ENCODE measurements at places on chromosomes 6 and 20.

DNA sequence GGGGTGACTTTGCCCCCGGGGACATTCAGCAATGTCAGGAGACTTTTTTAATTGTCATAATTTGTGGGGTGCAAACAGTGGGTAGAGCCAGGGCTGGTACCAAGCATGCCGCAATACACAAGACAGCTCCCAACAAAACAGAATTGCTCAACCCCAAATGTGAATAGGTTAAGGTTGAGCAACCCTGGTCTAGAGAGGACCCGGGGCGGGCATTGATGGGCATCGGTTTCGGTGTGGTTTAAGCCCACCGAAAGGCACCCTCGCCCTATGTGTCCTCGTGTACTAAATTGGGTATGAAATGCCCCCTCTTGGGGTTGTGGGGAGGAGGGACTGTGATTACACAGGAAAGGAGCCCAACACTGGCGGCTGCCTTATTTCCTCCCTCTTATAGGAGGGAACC lies 36.0 kb downstream of the KIAA1755 start:
- DNase-seq = no peak

GRCh38 chr6:14443629-14444268 lies 326.2 kb downstream of the CD83 start:
- no peak for DNase-seq

DNA sequence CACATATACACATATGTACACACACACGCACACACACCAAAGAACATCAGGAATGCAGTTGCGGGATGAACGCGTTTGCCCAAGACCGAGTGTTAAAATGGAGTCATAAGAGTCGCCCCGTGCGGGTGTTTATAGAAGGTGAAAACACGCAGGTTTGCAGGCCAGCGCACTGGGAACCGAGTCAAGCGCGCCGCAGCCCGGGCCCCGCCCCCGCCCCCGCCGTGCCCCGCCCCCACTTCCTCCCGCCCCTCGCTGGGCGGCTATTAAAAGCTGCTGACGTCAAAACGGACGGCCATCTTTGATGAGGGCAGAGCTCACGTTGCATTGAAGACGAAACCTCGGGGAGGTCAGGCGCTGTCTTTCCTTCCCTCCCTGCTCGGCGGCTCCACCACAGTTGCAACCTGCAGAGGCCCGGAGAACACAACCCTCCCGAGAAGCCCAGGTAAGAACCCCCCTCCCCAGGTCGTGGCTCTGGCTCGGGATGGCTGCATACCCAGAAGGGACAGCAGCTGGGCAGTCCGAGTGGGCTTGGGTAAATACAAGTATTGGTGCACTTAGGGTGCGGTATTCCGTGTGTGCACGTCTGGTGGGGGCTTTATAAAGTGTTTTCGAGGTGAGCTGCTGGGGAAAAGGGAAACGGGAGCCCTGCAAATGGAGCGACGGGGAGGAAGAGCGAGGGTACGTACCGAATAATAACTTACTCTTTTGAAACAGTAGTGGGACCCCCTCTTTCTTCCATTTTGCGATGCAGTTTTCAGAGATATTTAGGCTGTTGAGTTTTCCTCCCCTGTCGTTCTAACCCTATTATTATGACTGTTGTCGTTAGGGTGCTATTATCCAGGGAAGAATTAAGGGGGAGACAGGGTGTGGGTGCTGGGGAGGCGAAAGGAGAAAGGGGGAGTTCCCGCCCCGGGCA lies at the start of gene SNAP25:
TSS of gene SNAP25 (plus strand) at position 295 of the 916 bp plus-strand sequence. CDS start 56,662 bp downstream, outside the sequence.
- DNase-seq = peak; percentile 88

- no peak for DNase-seq
Measured at GRCh38 chr6:122389704-122390372, 9.6 kb upstream of the HSF2 start.

DNA sequence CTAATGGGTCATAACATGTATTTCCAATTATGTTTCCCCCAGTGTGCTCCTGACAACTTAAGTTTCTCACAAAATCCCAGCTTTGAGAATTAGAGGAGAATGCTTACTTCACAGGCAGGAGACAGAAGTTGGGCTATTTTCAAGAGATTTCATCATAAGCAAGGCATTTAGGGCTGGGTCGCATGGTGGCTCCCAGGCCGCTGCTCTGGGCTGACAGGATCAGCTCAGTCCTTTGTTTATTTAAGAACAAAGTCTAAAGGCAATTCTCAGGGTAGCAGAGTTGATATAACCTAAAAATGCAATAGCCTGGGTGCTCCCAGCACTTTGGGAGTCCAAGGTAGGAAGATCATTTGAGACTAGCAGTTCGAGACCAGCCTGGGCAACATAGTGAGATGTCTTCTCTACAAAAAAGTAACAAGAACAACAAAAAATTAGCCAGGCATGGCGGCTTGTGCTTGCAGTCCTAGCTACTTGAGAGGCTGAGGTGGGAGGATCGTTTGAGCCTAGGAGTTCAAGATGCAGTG lies 10.9 kb downstream of the FOXQ1 start:
- DNase-seq = no peak

DNA sequence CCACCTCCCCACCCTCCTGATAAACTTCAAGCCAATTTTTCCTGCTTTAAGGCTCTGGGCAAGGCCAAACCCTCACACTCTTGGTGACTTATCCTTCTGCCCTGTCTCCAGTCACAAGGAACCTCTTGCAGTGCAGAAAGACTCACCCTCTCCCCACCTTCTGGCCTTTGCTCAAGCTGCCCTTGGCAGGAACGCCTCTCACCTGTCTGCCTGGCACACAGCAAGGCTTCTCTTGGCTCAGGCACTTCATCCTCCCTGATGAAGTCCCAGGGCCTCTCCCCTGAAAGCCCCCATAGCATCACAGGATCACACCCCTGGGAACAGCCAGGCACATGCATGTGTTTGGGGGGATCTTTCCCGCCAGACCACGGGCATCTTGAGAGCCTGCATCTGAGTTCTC lies 68.8 kb upstream of the NNAT start:
- DNase-seq = no peak

- no peak for DNase-seq
Measured at GRCh38 chr6:152188011-152188410, 380.5 kb downstream of the ESR1 start.

GRCh38 chr6:56026455-56027180 lies 151.2 kb upstream of the BMP5 start:
- no peak for DNase-seq

- no peak for DNase-seq
Measured at GRCh38 chr6:11634948-11635347, 97.4 kb downstream of the TMEM170B start.

DNA sequence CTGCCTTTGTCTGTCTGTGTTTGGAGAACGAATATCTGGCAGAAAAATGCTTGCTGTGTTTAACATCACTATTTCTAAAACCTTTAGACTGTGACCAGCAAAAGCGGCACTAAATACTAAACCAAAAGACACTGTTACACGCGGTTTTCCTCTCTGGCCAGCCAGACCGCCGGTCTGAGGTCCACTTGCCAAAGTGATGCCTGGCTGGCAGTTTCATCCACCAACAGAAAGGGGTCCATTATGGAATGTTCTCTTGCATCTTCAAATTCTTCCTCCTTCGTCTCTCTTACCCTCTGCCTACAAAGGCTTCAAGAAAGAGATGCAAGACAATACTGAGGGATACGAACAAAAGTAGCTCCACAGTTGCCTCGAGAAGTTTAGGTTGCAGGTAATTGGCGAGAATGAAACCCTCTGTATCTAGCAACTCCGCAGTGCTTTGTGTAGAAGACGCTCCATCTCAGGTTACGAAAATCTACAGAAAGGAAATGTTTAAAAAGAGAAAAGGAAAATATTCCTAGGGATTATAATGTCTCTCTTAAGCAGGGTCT lies 176.6 kb downstream of the TRIM27 start:
- DNase-seq = no peak

DNA sequence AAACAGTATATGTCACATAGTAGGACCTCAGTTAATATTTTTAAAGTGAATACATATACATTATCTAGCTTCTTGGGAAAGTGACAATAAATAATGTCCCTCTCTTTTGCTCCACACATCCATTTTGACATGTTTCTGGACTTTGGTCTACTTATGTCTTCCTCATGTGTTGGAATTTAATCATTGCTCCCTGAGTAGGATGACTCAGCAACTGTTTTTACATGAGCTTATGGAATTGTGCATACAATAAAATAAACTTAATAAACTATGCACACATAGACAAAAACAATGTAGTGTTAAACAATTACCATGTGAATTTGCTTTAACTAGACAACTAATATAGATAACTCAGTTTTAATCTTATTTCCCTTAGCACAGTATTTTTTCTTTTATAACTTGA lies 503.8 kb downstream of the TFAP2B start:
- no peak for DNase-seq

GRCh38 chr6:2993755-2994317 lies 5.9 kb upstream of the NQO2 start:
- DNase-seq = no peak

DNA sequence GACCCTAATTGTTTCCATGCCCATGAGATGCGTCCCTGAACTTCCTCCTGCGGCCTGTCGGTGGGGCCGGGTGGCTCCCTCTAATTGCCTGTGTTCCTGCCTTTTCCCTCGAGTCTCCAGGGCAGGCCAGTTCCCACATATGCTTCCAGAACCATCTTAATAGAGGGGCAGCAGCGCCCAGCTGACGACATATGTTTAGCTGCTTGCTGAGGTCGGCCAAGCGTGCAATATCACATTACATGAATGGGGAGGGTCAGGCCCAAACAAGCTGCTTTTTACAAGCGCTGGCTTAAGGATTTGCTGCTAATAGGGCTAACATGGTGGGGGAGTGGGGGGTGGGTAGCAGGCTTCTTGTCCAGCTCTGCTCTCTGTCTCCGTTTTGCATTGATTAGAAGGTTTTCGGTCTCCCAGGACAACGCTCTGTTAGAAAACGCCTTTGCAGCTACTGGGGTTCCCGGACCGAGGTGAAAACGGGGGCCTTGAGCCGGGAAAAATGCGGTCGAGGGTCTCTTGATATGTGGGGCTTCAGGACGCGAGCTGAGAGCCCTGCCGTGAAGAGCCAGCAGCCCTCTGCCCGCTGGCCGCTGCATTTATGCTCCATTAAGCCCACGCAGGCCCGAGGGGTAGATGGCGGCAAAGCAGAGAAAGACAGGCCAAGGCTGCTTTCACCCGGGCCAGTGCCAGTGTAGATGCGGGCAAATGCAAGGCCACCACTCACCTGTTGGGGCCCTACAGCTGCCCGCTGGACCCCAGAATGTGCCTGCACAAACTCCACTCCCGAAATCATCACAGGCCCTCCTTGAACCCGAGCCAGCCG lies 308.5 kb downstream of the BMP7 start:
- DNase-seq = peak; percentile 74

DNA sequence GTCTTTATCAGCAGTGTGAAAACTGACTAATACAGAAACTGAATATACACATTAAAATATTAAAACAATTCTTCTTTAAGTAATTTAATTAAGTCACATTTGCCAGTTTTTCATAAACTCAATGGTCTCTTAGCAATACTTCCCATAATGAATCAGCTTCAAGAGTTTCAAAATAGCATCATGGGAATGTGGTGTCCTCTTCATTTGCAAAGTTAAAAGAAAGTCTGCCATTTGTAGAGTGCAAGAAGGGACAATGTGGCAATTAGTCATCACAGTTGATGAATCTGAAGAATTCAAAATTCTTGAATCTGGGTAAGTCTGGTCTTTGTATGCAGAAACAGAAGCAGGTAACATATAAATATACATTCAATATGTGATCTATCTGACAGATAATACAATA lies 38.7 kb downstream of the SYNE1 start:
- no peak for DNase-seq

DNA sequence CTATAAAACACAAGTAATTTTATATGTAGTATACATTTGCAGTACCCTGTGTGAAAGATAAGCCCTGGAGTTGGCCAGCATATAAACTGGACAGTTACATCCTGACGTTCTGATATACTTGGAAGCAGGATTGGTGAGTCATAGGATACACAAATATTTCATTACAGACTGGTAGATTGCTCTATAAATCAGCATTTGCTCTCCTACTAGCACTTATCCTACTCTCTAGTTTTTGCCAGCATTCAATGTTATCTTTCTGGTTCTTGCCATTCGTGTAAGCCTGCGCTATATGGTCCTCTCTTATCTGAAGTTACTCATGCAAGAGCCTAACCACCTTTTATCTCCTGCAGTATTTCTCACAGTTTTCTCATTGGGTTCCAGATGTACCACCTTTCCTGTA lies 680.2 kb upstream of the MMS22L start:
- DNase-seq = no peak

DNA sequence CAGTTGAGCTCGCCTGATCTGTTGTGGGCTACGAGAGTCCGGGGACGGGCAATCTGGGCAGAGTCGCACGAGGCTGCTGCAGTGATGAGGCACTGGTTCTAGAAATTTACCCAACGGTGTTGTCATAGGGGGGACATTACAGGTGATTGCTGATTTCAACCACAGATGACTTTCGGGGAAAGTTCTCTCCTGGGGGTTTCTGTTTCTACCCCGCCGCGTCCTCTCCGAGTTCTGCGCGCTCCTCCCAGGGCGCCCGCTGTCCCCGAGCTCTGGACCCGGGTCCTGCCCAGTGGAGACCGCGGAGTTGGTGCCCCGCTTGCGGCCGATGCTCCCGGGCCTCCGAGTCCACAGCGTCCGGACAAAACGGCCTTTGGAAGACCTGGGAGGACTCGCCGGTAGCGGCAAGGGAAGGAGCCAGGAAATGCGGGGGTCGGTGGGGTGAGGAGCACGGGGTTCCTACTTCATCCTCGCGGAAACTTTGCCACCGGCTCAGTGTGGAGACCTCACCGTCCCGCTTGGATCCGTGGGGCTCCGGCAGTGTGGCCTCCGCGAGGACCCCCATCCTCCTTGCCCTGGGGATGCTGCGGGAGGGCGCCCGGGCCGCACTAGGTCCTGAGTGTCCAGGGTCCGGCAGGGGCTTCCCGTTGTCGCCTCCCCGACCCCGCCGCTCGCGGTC lies 12.3 kb upstream of the RAET1L start:
- no peak for DNase-seq

DNA sequence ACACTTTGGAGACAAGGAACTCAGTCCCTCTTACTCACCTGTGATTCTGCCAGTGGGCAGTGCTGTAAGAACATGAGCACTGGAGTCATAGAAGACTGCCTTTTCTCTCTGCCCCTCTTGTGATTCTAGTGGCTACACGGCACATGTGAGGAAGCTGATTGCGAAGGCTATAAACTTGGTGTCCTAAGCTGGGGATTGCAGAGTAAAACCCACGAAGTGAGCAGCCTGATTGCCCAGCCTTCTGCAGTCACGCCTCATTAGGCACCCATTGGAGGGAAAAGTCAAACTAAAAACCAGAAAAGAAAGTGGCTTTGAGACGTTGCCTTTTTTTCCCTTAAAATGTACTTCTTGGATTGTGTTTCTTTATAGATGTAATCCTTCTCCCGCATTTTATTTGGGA lies 748.4 kb upstream of the CHD6 start:
- no peak for DNase-seq

GRCh38 chr20:32445539-32446273 lies 87.6 kb downstream of the ASXL1 start:
- no peak for DNase-seq

Measured in left forelimb (tissue), 1 donor.